Epithelial cell of prostate (primary cell): ENCODE measurements at places on chromosomes 7 and 10.

DNA sequence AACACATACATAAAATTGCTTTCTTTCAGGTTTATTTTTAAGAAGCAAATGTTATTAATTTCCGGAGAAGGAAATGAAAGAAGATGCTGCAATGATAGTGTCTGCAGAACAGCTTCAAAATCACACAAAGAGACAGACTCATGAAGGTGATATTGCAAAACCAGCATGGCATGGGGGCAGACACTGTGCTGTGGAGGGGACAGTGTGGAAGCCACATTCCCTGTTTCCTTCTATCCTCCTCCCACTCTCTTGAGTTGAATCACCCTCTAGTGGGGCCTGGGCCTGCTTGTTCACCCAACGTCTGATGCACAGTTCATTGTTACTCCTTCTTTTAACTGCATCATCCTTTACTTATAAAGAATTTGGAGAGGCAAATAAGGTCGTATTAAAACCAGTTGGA is 104.0 kb upstream of the INSIG1 start:
- no peak for DNase-seq

DNA sequence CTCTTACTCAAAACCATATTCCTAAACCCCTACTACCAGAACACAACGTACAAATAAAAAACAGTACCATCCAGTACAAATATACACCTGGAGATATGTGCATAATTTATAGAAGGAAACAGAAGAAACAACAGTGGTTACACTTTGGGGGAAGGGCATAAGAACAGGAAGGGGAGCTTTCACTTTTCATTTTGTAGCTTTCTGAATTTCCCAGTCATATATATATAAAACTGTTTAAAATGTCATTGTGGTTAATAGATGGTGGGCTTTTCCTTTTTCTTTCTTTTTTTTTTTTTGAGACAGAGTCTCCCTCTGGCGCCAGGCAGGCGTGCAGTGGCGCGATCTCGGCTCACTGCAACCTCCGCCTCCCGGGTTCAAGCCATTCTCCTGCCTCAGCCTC is 47.2 kb downstream of the MALSU1 start:
- DNase-seq, result no peak

DNA sequence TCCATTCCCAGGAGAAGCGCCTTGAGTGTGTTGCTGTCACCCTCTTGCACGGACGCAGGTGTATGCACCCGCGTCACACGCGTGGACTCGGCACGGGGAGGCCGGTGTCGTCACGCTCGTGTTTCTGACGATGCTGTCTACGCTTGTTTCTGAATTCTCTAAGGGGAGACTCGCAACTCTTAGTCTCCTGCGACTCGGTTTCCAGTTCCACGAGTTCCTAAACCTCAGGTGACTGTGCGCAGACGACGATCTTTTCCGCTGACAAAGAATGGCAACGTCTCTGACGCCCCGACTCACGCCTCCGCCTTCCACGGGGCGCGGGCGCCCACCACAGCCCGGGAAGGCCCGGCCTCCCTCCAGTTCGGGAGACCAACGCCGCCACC is 579 bp downstream of the IDI1 start:
- DNase-seq, result no peak

- no peak for DNase-seq
Observed at GRCh38 chr7:155168597-155169480, 98.7 kb downstream of the HTR5A start.

- no peak for DNase-seq
Observed at GRCh38 chr7:157814931-157815705, 478.3 kb downstream of the DNAJB6 start.

- no peak for DNase-seq
Observed at GRCh38 chr10:101933976-101934375, 90.4 kb upstream of the KCNIP2 start.

DNA sequence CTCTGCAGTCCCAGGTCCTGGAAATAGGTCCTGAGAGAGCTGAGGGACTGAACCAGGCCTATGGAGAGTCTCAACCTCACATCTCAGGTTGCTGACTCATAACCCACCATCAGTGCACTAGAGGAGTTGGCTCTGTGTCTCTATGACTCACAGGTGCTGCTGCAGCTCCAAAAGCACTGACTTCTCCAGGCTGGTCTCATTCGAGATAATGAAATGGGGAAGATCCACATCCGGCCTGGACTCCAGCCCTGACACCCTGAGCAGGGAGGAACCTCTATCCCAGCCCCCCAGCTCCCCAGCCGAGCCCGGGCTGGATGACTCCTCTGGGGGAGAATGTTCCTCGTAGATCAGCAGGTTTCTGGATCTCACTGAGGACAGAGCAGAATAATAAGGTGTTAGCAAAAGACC is 35.5 kb upstream of the DGKI start:
- peak; percentile 85 for DNase-seq

- DNase-seq, result no peak
Observed at GRCh38 chr7:157876469-157877285, 539.9 kb downstream of the DNAJB6 start.

- no peak for DNase-seq
Observed at GRCh38 chr10:103197174-103197573, 4.1 kb upstream of the NT5C2 start.

GRCh38 chr7:80146545-80147182 is 12.0 kb downstream of the GNAI1 start:
- no peak for DNase-seq

GRCh38 chr7:2256306-2257045 is 14.4 kb downstream of the NUDT1 start:
- no peak for DNase-seq

DNA sequence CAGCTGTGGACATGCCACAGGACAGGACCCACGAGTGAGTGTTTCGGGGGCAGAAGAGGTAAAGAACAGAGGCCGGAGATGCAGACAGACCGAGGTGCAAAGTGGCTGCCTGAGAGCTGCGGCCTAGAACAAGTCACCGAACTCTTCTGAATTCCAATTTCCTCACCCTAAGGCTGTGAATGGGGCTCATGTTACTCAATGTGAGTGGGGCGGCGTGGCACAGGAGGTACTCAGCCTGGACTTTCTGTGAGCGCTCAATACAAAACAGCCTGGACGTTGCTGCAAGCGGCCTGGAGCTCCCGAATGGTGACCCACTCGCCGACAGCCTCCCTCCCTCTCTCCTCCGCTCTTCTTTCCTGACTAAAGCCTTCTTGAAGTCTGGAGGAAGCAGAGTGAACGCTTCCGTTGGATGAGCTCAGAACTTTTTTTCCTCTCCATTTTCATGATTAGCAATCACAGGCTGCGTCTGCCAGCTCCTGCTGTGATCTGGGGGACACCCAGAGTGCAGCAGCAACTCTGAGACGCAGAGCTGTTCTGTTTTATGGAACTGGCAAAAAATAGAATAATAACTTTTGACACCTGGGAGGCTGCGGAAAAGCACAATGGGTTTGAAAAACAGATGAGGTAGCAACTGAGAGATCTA is 108.5 kb downstream of the PTPRN2 start:
- DNase-seq, result no peak

- no peak for DNase-seq
Observed at GRCh38 chr7:114519240-114519639, 104.6 kb downstream of the FOXP2 start.

GRCh38 chr7:94297397-94297838 is 97.3 kb upstream of the COL1A2 start:
- DNase-seq, result peak; percentile 48

DNA sequence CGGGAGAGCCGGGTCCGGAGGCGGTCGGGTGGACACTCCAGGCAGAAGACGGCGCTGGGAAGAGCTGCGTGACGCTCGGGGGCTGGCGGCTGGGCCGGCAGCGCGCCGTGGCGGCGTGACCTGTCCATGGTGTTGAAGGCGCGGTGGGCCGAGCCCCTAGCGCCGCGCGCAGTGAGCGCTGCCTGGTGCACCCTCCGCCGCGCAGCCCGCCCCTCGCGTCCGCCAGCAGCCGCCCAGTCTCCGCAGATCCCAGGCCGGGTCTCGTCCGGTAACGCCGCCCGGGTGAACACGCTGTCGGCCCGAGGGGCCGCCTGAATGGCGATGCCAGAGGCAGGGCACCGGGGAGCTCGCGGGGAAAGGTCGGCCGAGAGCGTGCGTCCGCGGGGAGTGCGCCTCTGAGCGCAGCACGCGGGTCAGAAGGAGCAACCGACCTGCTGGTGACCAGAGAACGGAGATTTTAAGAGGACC is 657 bp upstream of the TMEM178B start:
- DNase-seq, result no peak

GRCh38 chr10:80196270-80196949 is 8.9 kb downstream of the ANXA11 start:
- DNase-seq, result peak; percentile 87
